ENCODE measurements at places on chromosomes 4 and X.

- no peak for DNase-seq
These were observed 182.7 kb downstream of the KIT start for GRCh38 chr4:54840430-54840829.

DNA sequence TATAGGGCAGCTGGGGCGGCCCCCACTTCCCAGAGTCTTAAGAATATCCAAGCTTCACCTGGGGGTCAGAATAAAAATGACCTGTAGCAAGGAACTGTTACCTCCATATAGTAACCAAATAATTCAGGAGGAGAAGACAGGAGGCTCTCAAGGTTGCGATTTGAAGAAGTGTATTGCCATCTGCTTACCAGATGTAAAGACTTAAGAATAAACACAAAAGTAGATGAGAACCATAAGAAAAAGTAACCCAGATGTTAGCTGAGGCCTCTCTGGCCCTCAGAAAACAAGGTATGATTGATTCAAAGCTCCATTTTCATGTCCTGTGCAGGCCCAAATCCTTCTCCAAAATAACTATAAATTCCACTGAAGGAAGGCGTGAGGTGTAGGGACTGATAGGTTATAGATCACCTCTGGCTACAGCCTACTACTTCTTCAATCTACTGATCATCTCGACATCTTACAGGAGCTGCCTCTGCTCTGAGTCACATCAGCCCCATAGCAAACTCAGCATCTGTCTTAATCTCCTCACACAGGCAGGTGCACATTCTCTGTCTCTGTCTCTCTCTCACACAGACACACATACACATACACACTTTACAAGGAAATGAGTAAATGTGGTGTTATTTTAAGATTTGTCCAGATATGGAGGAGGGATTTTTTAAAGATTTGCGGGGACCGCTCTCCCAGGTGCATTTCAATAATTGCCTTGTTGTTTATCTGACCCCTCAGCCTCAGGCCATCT, 193.9 kb upstream of the EDNRA start:
- DNase-seq = no peak

- DNase-seq = no peak
These were observed 778.4 kb upstream of the FRG1 start for GRCh38 chr4:189162073-189162789.

DNA sequence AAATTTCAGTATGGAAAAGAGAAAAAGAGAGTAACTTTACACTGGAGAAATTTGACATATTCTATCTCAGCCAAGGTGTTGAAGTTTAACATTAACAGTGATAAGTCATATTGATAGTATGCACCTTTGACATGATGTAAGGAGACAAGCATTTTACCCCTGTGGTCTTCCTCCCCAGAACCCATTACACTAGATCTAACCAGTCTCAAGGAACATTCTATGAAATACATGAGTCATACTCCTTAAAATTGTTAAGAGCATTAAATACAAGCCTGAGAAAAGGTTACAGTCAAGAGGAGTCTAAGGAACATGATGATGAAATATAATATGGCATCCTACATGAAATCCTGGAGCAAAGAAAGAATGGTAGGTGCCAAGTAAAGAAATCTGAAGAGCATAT, 1151.3 kb upstream of the IGFBP7 start:
- DNase-seq = no peak

DNA sequence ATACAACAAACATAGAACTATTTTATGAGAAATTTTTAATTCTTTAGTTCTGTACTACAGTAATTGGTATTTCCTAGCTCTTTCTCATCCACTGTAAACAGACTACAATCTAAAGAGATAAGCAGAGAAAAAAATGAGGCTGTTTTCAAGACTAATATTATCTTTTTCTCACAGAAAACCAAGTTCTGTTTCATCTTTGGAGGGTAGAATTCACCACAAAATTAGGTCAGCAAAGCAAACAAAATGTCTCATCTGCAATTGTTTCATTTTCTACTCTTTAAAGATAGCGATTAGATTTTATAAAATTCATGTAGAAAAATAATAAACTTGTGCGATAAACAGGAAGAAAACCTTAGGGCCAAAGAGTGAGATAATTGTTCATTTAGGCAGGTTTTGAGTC, 10.8 kb downstream of the APOO start:
- DNase-seq = no peak

GRCh38 chrX:15790769-15791290, 546 bp downstream of the ZRSR2 start:
- no peak for DNase-seq

DNA sequence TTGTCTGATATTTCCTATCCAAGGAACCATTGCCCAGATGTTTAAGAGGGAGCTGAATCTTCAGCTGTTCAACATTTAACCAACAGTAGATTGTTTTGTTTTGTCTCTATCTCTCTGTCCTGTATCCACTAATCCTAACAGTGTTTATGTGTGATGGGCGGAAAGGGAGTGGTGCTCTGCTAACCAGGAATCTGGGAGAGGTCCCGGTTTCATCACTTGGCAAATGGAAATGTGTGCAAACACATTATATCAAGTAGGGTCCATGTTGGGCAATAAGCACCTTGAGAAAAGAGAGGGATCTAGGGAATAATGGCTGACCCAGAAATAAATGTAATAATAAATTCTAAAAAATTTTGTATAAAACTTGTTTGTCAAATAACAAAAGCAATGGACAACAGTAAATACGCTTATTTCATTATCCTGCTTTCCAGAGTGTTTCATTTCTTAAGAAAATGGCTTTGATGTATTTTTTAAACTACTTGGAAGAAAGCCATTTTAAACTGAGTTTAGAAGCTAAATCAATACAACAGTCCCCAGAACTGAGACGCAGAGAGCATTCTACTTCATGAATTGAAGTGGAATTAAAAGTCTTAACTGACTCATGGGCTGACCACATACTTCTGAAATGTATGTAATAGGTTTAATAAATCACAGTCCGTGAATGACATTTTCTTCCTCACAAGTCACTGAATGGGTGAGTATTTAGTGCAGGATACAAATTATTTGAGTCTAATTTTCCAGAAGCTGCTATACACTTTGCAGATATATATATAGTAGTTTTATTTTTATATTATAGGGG, 55.8 kb downstream of the EMCN start:
- DNase-seq = no peak

- DNase-seq = no peak
These were observed 124.9 kb downstream of the STAG2 start for GRCh38 chrX:124086411-124086810.

- DNase-seq = no peak
These were observed 76.7 kb downstream of the AASDH start for GRCh38 chr4:56310401-56311125.

DNA sequence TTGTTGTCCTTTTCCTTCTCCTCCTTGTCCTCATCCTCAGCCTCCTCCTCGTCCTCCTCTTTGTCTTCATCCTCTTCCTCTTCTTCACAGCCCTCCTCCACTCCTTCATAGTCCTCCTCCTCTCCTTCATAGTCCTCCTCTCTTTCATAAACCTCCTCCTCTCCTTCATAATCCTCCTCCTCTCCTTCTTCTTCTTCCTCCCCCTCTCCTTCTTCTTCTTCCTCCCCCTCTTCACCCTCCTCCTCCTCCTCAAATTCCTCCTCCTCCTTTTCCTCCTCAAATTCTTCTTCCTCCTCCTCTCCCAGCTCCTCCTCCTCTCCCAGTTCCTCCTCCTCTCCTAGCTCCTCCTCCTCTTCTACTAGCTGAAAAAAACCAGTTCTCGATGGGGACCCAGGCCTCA, 143.8 kb upstream of the RADX start:
- no peak for DNase-seq

DNA sequence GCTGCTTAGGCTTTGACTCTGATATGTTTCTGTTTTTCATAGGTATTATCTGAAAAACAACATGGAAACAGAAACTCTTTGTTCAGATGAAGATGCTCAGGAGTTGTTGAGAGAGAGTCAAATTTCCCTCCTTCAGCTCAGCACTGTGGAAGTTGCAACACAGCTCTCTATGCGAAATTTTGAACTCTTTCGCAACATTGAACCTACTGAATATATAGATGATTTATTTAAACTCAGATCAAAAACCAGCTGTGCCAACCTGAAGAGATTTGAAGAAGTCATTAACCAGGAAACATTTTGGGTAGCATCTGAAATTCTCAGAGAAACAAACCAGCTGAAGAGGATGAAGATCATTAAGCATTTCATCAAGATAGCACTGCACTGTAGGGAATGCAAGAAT, 238.6 kb downstream of the RAPGEF2 start:
- DNase-seq = no peak

DNA sequence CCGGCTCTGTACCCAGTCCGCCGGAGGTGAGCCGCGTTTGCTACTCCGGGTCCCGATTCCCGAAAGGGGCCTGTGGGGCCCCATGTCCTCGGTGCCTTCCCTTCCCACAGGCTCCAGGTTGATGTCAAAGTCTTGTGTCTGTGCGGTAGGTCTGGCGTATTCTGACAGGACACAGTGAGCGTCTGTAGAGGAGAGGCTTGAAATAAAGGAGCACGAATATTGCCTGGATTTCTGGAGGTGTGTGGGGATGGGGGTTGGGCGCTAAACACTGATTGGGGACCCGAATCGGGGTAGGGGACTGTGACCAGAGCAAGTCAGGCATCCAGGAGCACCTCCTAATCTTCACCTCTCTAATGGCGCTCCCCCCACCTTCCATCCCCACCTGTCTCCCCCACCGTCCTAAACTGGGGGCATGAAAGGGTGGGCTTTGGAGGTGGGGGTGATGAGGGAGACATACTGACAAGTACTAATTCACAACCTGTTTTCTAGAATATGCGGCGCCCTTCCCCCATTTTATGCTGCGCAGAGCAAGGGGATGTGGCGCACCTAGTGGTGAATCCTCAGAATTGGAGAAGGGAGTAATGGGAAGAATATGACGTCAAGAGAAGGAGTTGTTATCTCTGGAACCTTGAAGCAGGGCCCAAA, 855 bp downstream of the GPRASP2 start:
- DNase-seq = no peak

- no peak for DNase-seq
These were observed 121.6 kb downstream of the ATXN3L start for GRCh38 chrX:13198056-13198761.

GRCh38 chr4:184154199-184154598, 63.5 kb downstream of the ENPP6 start:
- no peak for DNase-seq

- DNase-seq = no peak
These were observed 41.5 kb downstream of the DTHD1 start for GRCh38 chr4:36322921-36323354.

- DNase-seq = no peak
These were observed 15.7 kb upstream of the RUFY3 start for GRCh38 chr4:70706044-70706461.

- DNase-seq = no peak
These were observed 77.4 kb upstream of the AGA start for GRCh38 chr4:177519481-177520260.

DNA sequence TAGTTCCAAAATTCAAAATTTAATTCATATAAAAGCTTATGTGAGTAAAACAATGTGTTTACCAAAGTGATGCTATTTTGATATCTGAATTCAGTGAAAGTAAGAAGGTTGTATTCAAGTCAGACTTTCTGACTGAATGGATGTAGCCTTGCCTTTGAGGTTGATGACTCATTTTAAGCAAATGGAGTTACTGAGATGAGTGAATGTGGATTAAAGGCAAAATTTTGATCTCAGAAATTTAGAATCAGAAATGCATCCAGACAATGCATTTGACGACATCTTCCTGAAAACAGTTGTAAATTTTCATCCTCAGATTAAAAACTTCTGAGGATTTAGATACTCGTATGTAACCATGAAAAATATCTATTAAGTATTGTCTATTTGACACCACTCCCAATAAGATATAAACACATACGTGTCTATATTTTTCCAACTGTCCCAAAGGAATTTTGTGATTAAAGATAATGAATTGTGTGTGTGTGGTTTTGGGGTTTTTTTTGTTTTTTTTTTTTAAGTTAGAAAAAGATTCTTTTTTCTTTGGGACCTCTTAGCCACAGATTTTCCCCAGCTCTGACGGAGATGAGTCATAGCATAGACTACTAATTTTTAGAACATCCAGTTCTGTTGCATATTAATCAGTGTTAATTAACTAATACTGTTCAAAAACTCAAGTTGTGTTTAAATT, 34.4 kb downstream of the NFKB1 start:
- no peak for DNase-seq

GRCh38 chr4:140070366-140070765, 83.6 kb downstream of the MAML3 start:
- DNase-seq = no peak

DNA sequence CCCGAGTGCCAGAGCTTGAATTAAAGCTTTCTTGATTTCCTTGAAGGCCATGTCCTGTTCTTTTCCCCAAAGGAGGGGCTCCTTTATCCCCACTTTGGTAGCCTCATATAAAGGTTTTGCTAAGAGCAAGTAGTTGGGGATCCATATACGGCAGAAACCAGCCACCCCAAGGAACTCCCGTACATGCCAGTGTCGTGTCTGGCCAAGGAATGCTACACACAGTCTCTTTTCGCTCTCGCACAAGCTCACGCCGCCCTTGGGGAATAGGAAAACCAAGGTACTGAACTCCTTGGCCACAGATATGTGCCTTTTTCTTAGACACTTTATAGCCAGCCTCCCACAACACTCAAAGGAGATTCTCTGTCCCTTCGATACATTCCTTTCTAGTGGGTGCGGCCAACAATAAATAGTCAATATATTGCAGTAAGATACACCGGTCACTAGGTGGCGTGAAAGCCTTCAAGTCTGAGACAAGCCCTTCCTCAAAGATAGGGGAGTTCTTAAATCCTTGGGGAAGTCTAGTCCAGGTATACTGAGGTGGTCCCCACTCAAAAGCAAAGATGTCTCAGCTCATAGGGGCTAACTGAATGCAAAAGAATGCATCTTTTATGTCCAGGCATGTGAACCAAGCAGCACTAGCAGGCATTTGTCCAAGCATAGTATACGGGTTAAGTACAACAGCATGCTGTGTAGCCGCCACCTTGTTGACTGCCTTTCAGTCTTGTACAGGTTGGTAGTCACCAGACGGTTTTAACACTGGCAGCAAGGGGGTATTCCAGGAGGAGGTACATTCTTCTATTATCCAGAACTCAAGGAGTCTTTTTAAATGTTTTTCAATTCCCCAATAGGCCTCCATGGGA, 57.8 kb upstream of the XAGE1B start:
- no peak for DNase-seq

- DNase-seq = no peak
These were observed 182.7 kb downstream of the KCNIP4 start for GRCh38 chr4:21765810-21766407.

- no peak for DNase-seq
These were observed 192.2 kb upstream of the FAT1 start for GRCh38 chr4:186915816-186916215.

DNA sequence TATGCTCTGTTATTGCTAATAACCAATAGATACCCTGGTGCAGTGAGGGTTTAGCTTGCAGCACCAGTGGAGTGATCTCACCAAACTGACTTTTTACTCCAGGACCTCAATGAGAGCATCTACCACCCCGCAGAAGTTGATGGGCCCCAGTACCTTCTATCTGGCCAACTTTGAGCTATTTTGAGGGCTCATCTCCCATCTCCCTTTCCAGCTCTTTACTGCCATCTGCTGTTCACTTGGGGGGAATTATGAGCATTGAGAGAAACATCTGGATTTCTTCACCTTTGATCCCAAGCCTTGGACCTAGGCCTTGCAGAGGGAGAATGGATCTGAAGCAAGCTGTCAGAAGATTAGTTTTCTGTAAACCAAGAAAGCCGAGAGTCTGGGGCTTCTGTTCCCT, 143.6 kb downstream of the TMEM164 start:
- DNase-seq = no peak

GRCh38 chr4:29278585-29278984, 1441.6 kb upstream of the PCDH7 start:
- no peak for DNase-seq

- no peak for DNase-seq
These were observed 119.7 kb downstream of the PCDH7 start for GRCh38 chr4:30839583-30840520.
